GM18507 (cell line): ENCODE measurements at places on chromosomes 1 and 21.

GRCh38 chr1:39380036-39380435 lies 111.4 kb upstream of the BMP8A start:
- DNase-seq = no peak

GRCh38 chr1:202834771-202835547 lies 24.2 kb downstream of the PCAT6 start:
- no peak for DNase-seq

DNA sequence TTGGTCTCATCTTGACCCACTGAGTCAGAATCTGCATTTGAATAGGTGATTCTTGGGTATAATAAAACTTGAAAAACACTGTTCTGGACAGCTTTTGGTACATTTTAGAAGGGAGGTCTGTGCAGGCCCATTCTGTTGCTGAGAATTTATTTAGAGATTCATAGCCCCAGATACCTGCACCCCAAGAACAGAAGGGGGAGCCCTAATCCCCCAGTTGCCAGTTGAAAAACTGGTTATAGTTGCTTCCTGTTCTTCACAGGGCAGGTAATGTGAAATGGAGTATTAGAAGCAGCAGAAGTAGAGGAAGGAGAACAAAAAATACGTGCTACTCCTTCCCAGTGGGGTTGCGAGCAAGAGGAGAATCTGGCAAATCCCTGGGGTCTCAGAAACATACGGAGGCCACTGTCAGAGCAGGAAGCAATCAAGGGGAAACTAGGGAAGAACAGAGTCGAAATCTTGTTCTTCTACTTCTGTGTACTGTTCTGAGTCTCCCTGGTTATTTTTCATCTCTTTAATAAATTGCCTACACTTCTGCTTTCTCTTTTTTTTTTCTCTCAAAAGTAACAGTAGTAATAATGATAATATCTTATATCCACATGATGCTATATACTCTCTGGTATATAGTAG lies 4.6 kb upstream of the CLCA2 start:
- peak; percentile 7 for DNase-seq

DNA sequence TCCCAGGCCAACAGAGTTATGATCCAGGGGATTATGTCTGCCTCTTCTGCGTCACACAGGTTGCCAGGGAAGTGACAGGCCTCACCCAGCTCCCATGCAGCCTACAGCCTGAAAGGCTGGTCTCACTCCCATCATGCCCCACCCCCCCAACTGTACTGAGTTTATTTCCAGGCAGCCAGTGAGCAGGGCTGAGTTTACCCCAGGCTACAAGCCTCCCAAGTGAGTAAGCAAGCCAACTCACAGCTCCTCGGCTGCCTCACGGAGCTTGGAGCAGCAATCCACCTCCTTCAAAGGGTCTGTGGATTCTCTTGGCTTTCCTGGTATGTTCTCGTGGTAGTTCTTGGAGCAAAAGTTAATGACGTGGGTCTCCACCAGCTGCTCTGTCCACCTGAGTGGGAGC lies 1147.6 kb upstream of the ADGRL4 start:
- DNase-seq = no peak

DNA sequence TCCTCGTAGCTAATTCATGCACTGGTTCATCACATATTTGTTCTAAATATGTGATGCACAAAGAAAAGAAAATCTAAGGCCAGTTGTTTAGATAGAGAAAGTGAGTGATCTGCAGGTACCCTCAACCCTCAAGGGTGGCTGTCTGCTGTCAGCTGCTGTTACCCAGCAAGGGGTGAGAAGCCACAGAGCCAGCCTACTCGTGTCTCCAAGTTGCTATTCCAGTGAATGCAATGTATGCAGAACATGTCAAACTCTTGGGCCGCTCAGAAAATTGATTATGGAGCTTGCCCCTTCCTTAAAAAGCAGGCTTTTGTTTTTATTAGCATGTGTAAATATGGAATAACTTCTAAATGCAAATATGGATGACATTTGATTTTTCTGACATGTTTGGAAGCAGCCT lies 336.3 kb upstream of the ST6GALNAC5 start:
- no peak for DNase-seq

DNA sequence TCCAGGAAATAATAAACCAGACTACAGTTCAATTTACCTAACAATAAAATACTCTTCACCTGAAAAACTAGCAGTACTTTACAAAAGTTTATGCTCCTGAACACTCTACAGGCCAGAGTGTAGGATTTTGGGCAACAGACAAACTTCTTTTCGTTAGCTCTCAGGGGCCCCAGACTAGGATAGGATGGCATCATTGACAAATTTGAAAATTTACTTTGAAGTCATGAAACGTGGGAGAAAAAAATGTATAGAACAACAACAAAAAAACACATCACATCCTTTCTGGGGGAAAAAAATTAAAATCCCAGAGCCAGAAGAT lies 1.2 kb downstream of the PTP4A2 start:
- DNase-seq = no peak

DNA sequence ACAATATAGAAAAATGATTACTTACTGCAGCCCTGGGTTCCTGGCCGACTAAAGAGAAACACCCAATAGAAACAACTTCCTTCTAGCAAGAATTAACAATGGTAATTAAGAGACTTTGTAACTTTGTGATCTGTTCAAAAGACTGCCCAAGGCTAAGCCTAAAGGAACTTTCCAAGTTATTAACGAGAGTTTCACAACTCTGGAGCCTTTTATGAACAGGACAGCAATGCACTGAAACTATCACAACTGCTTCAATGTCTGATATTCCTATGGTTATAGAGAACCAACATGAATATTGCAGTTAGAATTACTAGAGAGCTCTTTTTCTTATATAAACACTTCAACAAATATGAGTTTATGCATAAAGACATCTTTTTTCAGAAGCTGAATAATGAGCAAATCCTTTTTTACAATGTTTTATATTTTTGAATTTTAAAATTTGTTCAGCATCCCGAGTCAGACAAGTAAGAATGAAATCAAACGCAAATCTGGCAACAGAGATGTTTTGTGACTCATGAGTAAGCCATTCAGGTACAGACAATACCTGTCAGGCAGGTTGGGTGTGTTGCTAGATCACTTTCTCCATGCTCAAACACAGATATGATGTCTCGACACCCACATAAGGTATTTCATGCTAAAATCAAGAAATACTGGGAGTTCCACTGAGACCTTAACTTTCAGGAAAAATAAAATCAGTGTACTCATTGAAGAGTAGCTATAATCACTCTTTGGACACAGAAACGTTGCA lies 22.2 kb upstream of the KCNJ15 start:
- no peak for DNase-seq

DNA sequence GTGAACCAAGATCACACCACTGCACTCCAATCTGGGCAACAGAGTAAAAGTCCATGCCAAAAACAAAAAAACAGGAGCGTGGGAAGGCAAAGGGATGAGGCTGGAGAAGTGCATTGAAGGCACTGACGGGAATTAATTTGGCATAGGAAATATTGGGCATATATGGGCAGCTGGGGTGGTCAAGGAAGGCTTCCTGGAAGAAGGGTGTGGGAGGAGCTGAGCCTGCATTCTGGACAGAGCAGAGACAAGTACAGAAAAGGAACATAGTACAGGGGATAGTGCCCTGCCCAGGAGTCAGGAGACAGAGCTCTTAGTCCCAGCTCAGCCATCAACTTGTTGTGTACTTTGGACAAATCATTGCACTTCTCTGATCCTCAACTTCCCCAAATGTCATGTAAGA lies 11.7 kb downstream of the SDC3 start:
- no peak for DNase-seq

DNA sequence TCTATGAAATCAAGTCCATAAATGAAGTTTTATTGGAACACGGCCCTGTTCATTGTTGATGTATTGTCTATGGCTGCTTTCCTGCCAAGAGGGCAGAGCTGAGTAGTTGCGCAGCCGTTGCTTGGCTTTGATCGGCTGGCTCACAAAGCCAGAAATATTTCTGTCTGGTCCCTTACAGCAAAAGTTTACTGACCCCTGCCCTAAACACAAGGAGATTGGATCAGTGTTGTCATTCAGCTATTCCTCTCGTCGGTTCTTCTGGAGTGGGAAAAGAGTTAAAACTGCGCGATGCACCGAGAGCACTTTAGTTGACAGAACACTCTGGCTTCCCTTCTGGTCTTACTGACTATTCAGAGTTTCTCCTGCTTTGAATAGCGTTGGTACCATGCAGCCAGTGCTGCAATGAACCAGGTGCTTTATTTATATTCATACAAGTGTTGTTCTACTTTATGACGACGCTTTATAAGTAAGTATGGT lies 868 bp downstream of the ZBTB40 start:
- no peak for DNase-seq

GRCh38 chr1:224064150-224064549 lies 49.8 kb upstream of the FBXO28 start:
- DNase-seq = no peak

- DNase-seq = no peak
These were observed 8.1 kb upstream of the INAVA start for GRCh38 chr1:200886594-200886993.

DNA sequence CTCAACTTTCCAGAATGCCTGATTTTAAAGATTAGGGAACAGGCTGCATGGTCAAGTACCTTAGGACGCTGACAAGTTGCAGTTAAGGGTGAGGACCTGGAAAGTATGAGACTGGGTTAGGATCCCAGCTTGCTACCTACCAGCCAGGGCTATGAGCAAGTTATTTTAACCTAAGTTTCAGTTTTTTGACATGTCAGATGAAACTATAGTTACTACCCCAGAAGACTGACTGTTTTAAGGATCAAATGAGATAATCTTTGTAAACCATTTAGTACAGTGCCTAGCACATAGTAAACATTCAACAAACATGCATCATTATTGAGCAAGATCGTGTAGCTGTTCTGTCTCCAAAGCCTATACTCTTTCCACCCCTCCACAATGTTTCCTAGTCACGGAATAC lies 14.4 kb downstream of the THEMIS2 start:
- DNase-seq = no peak

DNA sequence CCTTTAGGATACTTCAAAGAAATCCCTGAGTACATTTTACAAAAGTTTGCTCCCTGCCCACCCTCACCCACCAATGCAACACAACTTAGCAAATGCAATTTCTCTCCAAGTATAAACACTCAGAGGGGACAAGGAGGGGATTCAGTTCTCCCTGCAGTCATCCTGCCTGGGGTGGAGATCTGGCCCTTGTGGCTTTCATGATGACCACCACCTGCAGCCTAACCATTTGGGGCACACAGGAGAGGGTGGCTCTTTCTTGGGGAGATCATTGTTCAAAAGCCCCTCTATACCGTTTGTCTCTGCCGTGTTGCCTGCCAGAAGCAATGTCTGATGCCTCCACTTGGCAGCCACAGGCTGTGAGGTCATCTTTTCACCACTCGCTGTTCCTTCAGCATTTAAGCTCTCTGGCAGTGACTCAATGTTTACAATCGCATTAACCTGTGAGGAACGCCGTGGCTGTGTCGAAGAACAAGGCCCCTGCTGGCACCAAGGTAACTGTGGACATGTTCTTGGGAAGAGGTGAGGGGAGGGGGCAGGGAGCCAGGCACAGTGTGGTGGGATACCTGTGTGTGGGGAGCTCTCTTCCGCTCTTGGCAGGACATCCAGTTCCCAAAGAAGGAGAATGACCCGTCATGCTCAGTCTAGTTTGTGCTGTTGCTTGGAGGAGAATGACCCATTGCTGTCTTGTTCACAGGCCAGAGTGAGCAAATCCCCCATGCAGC lies 103.9 kb upstream of the DUSP10 start:
- DNase-seq = no peak

- no peak for DNase-seq
These were observed 320.7 kb downstream of the AJAP1 start for GRCh38 chr1:4974981-4975685.

- no peak for DNase-seq
These were observed 7.1 kb upstream of the TNR start for GRCh38 chr1:175750366-175751071.

- no peak for DNase-seq
These were observed 7.9 kb downstream of the SLC2A7 start for GRCh38 chr1:9018333-9018732.

GRCh38 chr1:236343246-236343870 lies 50.7 kb upstream of the EDARADD start:
- no peak for DNase-seq

DNA sequence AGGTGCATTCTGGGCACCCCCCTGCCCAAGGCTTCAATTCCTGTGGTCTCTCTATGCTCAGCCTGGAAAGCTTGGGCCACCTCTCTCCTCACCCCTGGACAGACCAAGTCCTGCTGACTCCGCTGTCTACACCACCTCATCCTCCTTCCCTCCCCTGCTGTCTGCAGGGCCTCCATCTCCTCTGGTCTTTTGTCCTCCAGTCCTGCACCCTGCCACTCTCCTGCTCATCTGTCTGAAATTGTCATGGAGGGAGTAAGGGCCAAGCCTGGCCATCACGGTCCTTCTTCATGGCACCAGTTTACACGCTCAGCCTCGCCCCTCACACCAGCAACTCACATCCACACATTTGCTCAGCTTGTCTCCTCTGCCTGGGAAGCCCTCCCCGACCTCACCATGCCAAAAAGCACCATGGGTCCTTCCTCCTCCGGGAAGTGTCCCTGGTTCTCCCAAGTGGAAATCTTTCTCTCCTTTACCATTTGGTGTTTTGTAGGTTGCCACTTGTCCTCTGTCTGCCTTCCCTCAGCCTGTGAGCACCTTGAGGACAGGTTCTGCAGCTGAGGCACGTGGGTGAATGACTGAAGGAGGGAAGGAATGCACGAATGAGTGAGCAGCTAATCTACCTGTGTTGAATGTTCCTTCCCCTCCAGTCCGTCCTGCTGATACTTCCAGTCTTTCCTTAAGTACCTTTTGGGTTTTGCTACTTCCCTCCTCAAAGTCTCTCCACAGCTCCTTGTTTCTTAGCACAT lies 2.1 kb upstream of the SLC2A1 start:
- no peak for DNase-seq

GRCh38 chr1:212684521-212685090 lies 15.0 kb downstream of the BATF3 start:
- DNase-seq = no peak

DNA sequence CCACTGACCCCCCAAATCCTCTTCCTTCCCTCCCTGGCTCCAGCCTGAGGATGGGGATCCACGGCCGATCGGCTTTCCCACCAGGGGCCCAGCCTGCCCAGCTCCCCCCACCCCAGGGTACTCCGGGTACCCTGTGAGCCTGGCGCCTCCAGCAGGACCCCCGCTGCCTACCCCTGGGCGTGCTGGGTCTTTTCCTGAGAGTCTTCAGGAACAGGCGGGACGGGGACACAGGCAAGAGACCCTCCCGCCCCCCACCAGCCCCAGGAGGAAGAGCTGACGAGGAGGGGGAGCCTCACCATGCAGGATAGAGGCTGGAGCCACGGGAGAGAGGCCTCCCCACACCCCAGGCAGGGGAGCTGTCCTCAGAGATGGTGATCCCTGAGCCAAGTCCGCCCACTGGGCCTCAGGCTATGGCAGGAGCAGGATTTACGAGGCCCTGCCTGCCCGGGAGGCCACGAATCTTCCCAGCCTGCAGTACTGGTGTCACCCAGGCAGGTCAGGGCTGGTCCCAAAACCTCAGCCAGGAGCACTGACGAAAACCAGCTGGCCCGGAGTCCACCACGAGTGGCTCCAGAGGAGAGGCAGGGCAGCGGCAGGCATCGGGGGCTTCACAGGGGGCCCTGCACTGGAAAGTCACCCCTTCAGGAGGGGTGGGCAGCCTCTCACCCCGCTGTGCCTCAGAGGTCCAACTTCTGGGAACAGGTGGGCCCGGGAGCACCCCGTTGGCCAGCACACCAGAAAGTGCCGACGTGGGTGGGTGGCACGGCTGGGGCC lies 58.0 kb downstream of the MEGF6 start:
- DNase-seq = no peak

GRCh38 chr1:218474128-218474527 lies 129.0 kb downstream of the TGFB2 start:
- DNase-seq = no peak

- DNase-seq = no peak
These were observed 8.5 kb upstream of the SLC26A9 start for GRCh38 chr1:205951746-205952145.

- DNase-seq = no peak
These were observed 394.8 kb downstream of the USP25 start for GRCh38 chr21:16124378-16125138.
